ENCODE measurements at places on chromosomes 2 and 18.

- DNase-seq: no peak
These were observed 225.1 kb upstream of the ITGA4 start for GRCh38 chr2:181231886-181232621.

GRCh38 chr2:29295845-29296244, 180.6 kb downstream of the CLIP4 start:
- DNase-seq: peak; percentile 29

DNA sequence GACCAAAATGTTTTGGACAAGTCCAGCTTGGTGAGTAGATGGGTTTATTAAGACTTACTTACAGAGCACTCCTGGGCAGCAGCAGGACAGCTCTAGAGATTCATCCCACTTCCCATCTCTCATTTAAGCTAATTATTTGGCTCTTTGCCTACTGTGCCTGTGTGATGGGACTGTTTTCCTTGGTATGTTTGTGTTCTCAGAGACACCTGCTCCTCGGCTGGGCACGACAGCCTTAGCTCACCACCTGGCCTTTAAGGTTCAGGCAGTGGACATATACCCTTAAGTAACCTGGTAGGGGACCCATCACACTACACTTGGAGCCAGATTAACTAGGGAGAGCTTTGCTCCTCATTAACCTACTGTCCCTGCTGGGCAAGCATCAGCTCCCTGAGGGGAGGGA, 41.7 kb upstream of the EFEMP1 start:
- DNase-seq: no peak

- DNase-seq: no peak
These were observed 3.2 kb downstream of the COA5 start for GRCh38 chr2:98605076-98605475.

- no peak for DNase-seq
These were observed 247.7 kb downstream of the ZNF385B start for GRCh38 chr2:179613701-179614100.

DNA sequence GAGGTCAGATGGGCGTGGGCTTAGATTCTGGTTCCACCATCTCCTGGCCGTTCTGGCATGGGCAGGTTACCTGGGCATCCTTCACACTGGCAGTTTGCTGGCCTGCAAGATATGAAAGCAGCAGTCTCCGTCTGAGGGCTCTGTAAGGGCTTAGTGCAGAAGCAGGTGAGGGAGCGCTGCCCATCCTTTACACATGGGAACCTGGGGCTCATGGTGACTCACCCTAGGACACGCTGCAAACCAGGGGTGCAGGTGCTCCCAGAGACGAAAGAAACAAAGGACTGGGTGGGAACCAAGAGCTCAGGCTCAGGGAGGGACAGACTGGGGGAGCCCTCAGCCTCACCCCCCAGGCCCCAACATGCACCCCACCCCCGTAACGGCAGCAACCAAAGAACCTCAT, 10.7 kb upstream of the ID2 start:
- no peak for DNase-seq

DNA sequence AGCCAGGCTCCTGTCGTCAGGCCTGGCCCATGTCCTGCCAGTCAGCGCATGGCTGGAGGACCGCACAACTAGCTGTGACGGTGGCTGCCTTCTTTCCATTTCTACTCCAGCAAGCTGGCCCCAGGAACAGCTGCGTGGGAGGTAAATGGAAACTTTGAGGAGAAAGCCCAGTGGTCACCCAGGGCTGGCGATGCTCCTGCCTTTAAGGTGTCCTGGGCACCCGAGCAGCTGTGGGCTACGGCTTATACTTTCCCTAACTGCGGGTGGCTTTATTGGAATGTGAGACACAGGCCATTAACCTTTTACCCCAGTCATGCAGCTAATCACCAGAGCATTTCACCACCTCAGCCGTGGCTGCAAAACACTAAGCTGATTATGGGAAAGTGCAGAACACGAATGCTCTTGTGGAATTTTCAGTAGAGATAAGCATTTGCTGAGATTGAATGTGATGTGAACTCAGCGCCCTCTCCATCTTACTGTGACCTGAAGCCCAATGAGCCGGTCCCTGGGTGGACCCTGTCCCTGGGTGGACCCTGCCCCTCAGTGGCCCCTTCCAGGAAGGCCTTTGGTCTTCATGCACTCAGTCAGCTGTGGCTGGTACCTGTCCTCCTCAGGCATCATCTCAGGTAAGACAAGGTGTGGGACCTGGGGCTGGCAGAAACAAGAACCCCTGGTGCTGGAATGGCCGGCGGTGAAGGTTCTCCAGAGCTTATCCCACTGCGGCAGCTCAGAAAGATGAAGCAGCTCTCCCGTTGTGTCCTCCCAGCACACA, 275.4 kb upstream of the HS6ST1 start:
- DNase-seq: no peak

DNA sequence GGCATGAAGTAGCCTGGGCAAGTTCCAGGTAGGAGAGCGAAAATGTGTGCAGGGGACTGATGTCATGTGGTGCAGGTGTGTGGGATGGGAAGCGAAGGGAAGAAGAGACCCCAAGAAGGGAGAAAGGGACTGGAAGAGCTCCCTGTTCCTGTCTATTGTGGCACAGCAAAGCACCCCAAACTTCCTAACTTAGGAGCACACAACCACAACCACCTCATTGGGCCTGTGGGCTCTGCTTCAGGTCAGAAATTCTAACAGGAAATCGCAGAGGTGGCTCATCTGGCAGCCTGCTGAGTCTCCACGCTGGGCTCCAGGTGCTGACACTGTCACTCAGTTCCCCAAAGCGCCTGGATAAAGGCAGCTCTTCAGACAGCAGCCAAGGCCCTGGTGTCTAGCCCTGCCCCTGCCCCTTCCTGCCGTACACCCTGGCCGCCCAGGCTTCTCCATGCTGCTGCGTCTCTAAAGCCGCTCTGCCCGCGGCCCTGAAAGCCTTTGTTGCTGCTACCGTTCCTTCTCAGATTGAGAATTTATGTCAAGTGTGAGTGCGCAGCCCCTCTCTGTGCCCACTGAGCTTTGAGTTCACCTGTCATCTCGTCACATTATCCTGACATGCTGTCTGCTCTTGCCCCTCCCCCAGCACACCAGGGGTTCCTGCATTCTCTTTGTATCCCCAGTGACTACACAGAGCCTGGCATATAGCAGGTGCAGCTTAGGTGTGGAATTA, 140.2 kb upstream of the BCL2L11 start:
- no peak for DNase-seq
